ENCODE measurements at places on chromosomes 7 and 10.

DNA sequence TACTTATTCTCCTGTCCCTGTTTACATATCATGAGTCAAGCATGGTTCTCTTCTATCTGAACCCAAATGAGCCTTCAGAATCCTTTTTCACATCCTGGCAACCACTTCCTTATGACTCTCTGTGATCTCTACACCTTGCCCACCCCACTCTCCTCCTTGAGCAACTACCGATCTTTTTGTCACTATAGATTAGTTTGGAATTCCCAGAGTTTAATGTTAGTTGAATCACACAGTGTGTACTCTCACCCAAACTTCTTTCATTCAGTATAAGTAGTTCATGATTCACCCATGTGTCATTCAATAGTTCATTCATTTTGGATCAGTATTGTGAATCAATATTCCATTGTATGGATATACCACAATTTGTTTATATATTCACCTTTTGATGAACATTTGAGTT, 55.3 kb downstream of the TFAM start:
- DNase-seq, result no peak

DNA sequence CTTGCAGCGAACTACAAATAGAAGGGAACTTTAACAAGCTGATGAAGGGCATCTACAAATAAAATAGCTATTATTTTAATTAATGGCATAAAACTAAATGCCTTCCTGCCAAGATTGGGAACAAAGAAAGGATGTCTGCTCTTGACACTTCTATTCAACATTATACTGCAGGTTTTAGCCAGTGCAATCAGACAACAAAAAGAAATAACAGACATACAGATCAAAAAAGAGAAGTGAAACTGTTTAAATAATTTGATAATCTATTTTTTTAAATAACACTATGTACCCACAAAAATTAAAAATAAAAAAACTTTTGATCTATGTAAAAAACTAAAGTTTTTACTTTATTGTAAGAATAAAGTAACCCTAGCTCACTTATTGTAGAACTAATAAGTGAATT, 22.4 kb upstream of the TLL2 start:
- no peak for DNase-seq

DNA sequence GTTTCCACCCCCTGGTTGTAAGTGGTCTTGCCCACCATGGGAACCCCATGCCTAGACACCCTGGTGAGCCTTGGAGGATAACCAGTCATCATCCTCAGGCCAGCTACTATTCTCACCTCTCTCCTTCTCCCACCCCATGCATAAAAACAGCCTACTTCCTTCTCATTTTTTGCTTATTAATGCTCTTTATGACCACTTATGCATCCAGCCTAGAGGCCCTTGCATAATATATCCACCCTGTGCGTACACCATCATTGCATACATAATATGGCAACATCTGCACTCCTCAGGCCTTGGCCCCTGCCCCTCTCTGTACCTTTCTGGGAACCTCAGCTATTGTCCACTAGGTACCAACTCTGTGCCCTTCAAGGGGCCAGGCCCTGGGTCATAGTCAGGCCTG, 91.0 kb downstream of the CDH23 start:
- no peak for DNase-seq

DNA sequence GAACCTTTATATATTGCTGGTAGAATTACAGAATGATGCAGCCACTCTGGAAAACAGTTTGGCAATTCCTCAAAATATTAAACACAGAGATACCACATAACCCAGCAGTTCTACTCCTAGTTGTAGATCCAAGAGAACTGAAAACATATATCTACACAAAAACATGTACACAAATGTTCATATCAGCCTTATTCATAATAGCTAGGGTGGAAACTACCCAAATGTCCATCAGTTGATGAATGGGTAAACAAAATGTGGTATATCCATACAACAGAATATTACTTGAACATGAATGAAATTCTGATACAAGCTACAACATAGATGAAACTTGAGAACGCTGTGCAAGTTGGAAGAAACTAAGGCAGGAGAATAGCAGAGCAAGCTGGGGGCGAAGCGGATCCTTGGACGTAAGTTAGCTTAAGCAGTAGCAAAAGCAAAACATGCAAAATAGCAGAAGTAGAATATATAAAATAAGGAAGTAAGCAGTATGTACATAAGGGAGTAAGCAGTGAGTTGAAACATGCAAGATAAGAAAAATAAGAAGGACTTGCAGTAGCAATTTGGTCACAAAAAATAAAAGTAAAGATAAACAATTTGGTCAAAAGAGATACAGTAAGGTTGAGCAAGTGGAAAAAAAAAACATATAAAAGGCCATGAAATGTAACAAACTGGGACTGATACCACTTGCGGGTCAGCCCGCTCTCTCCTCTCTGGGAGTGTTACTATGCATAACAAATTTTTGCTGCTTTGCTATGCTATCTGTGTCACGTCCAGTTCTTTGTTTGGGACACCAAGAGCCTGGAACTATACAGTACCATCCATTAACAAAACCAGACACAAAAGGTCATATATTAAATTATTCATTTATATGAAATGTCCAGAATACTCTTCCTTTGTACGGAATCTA, 18.0 kb upstream of the HILPDA start:
- DNase-seq, result no peak

DNA sequence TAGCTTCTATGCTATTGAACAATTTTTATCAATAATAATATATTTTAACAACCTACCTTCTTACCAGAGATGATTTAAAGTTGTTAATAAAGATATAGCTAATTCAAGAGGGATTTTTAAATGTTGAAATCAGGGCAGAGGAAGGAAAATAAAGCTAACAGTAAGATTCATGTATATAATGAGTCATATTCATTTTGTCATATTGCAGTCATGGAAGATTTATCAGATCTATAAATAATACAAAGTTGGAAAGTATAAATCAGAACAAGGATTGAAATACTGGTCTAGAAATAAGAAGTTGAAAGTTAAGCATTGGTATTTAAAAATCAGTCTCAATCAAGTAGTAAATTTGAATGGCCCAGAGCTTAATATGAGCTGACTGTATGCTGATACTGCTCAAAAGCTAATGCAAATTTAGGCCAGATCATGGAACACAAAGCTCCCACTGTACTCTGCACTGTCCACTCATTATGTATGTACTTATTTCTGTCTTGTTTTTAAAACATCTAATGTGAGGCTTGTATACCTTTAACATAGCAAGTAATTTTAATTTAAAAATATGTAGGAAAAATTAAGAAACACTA, 196.9 kb downstream of the ZEB1 start:
- DNase-seq, result no peak

GRCh38 chr7:104127204-104127603, 80.6 kb downstream of the ORC5 start:
- DNase-seq, result no peak

GRCh38 chr10:7960108-7960507, 94.4 kb upstream of the GATA3 start:
- no peak for DNase-seq

DNA sequence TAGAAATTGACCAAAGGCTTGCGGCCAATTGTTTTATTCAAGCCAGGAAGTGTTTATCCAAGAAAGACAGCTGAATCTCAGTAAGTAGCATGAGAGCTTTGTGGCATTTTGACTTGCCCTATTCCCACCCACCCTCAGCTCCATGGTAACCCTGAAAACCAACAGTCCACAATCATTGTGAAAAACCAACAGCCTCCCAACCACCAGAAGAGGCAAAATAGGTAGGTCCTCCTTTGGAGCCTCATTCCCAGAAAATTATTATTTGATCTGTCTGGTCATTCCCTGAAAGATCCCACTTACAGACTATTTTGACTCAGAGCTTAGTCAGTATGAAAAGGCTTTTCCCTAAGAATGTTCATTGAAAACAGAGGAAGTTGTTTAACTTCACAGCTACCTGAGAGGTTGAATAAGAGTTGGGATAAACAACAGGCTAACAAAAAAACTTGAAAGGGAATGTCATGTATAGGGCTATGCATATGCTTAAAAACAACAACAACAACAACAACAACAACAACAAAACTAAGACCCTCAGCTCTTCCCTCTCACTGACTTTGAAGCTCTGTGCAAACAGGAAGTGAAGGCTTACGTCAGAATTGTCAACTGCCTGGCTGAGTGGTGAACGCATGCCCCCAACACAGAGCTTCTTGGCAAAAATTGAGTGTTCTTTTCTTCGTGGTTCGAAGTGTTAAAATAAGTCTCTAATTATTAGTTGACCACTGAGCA, 11.2 kb downstream of the KPNA7 start:
- DNase-seq, result no peak

- no peak for DNase-seq
Observed at GRCh38 chr7:23347682-23348180, 48.6 kb downstream of the MALSU1 start.

GRCh38 chr7:45644237-45644636, 70.1 kb downstream of the ADCY1 start:
- no peak for DNase-seq

GRCh38 chr7:57305192-57305748, 144.7 kb upstream of the ZNF716 start:
- DNase-seq, result no peak

Measured in T-cell (primary cell).